Tibial artery (tissue), 4 donors: ENCODE measurements at places on chromosomes 16 and 17.
A peak's percentile ranks its signal among the peaks of the same experiment; 100 is the strongest.

DNA sequence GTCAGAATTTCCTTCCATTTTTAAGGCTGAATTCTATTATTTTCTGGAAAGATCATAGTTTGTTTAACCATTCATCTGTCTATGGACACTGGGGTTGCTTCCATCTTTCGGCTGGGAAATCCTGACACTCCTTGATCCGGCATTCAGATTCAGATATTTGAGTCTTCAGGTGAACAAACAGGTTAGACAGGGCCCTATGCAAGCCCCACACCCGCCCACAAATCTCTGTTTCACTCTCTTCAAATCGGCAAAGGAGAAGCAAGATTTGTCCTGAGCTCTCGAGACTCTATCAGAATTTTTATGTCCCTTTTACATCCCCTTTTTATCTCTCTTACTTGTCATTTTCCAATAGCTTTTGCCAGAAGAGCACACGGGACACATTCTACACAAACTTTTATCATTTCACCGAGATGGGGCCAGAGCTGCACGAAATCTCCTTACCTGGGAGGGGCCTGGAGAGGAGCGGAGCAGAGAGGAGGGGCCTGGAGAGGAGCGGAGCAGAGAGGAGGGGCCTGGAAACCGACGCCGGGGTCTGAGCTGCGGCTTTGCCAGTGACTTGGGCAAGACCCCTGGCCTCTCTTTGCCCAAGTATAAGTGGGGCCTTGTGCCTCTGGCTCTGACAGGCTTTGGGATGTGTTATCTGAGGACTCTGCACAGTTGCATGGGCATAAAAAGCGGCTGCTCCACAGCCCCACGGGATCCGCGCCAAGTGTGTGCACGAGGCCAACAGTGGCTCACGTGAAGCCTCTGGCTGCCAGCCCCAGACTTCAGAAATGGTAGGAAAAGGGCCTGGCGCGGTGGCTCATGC, 54.3 kb upstream of the RBFOX3 start:
- peak; percentile 65 for DNase-seq

GRCh38 chr17:50834429-50835300, 721 bp upstream of the WFIKKN2 start:
- DNase-seq, result peak; percentile 57

DNA sequence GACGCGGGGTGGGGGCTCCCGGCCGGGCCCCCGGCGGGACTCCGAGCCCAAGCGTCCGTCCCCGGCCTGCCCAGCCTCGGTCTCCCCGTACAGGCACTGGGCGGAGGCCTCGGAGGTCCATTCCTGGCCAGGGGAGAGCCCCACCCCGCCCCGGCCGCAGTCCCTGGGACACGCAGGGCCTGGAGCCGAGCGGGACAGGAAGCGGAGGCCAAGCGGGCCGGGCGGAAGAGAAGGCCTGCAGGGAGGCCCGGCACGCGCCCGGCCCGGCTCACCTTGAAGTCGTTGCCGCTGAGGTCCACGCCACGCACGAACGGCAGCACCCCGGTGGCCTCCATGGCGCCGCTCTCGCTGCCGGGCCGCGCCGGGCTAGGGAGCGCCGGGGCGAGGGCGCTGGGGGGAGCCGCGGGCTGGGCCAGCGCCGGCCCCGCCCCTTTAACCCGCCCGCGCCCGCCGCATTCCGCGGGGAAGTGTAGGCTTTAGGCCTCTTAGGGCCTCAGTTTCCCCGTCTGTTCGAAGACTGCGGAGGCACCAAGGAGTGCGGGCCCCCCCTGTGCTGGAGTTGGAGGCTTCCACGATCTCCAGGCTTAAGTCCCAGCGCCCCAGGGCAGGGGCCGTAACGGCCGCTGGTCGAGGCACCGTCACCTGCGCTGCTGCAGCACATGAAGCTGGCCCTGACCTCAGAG, at the start of gene FLII:
Gene FLII, minus strand, starts transcription at position 383 of the 683 bp plus-strand sequence. Its CDS starts 48 bp downstream, at position 335.
- peak; percentile 43 for DNase-seq

GRCh38 chr17:79317916-79318315, 243.3 kb downstream of the ENGASE start:
- no peak for DNase-seq
